SK-N-SH (cell line): ENCODE measurements at places on chromosomes 4 and X. TPM values are rescaled to one million over a fixed set of nuclear protein-coding genes. Genes with fewer than 3 reads are reported as not detected.

The GPC3 gene
- 0.86 and 1.4 TPM in 2 replicates for polyA plus RNA-seq

The OPHN1 gene
- polyA plus RNA-seq, result 1.3 and 1.7 TPM in 2 replicates

The SH2D1A gene
- not detected in 2 replicates for polyA plus RNA-seq

The AKAP4 gene
- not detected in 2 replicates for polyA plus RNA-seq

The MRPS18C gene
- polyA plus RNA-seq, result 19.7 and 22.2 TPM in 2 replicates

The PHEX gene
- polyA plus RNA-seq, result 0.35 and 0.41 TPM in 2 replicates

The SYTL5 gene
- polyA plus RNA-seq, result 0.74 and 0.84 TPM in 2 replicates

The LINC00632 gene
- polyA plus RNA-seq, result 0.31 and 1.2 TPM in 2 replicates

The RHOXF2 gene
- not detected in 2 replicates for polyA plus RNA-seq

The HS3ST1 gene
- not detected in 2 replicates for polyA plus RNA-seq

The VCX3A gene
- polyA plus RNA-seq, result not detected in 2 replicates

The KLF8 gene
- 0.15 and 0.16 TPM in 2 replicates for polyA plus RNA-seq

The PRR32 gene
- not detected in 2 replicates for polyA plus RNA-seq

DNA sequence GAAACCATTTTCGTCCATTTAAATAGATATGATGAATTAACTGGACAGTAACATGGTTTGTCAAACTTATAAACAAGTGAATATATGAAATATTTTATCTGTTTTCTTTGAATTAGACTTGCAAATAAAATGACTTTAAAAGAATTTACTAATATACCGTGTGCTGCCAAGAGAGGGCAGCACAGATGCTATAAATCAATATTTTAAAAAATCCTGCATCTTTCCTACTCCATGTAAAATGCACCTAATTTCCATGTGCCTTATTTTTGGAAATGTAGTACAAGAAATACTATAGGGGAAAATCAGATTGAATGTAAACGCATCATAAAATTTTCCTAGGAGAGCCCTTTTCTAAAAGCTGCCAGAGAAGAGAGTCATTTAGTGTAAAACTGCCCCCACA lies 62.2 kb downstream of the PRKX start:
- DNase-seq, result peak; percentile 38

GRCh38 chrX:51395810-51396728 lies 63.4 kb downstream of the NUDT10 start:
- DNase-seq, result peak; percentile 73

DNA sequence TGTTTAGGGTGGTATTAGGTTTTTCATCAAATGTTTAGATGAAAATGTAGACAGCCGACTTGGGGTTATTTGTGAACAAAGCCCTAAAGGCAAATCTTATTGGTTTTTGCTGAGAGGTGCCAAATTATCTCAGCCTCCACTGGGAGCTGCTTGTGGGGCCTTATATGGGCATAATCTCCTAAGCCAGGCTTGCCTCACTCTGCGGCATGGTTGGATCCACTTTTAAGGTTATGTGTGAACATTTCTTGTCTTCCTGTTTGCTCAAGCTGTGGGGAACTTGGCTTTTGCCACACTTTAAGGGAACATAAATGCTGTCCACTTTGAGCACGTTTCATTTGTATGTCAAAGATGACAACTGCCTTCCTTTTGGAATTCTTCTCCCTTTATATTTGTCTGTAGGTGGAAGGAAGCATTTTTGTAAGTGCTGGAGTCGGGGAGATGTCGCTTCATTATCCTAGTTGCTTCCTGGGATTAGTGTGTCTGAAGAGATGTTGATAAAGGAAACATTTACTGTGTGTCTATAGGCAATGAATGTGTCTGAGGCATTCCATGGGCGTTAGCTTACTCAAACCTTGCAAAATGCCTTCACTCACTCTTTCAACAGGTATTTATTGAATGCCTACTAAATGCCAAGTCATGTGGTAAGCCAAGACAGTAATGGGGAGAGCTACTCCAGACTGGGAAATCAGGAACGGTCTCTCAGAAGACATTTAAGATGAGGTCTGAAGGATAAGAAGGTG lies 78.3 kb downstream of the SLC9A6 start:
- DNase-seq, result no peak

DNA sequence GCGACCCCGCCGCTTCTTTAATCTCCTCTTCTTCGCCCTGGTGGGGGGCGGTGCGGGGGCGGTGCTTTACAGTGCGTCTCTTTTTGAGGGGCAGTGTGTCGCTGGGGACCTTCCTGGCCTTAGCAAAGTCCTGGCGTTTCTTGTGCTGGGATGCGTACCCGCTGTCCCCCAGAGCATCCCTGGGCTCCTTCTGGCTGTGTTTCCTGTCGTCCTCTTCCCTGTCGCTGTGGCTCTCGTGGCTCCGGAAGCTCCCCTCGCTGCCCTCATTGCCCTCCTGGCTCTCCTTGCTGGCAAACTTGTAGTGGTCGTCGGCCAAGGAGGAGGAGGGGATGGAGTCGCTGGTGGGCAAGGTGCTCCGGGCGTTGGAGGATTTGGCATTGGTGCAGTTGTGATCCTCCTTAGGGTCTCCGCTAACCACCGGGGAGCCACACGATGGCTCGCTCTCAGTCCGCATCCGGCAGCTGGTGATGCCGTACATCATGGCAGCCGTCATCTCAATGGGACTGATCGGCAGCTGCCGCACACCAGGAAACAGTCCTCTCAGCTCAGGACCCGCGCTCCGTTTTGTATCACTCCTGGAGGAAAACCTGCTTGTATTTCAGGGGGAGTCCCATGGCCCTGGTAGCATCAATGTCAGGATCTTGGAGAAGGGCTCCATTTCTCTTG lies 30.4 kb upstream of the TMSB15A start:
- peak; percentile 54 for DNase-seq

- no peak for DNase-seq
Measured at GRCh38 chr4:42492962-42493361, 95.7 kb downstream of the SHISA3 start.

DNA sequence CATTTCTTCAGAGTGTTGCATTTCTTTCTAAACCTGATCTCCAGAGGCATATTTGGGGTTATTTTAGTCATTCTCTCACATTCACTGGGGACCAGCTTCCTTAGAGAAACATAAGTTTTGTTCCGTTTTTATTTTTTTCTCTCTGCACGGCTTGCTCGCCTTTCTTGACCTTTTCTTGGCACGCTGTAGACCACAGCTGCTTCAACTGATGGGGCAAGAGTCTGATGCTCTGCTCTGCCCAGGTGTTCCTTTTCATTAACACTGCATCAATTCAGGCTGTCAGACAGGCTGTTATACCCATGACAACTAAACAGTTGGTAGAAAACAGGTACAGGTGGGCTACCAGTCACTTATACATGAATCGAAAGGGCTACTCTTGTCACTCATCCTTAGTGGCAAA lies 682.2 kb upstream of the DIAPH2 start:
- DNase-seq, result no peak

- DNase-seq, result no peak
Measured at GRCh38 chrX:5449323-5449722, 779.3 kb downstream of the NLGN4X start.

GRCh38 chr4:8284391-8284790 lies 14.8 kb downstream of the HTRA3 start:
- DNase-seq, result no peak

DNA sequence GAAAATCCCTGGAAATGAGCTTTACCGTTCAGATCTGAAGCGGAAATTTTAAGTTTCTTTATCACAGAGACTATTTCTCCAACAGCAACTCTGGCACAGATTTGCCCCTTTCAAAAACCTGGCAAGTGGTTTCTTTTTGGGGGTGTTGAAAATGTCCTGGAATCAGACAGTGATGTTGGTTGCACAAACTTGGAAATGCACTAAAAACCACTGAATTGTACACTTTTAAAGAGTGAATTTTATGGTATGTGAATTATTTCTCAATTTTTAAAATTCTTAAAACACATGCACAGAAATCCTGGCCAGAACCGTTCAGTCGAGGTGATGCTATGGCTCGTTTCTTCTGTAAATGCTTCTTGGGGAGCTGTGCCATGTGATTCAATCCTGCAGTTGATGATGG lies 121.2 kb upstream of the RBPJ start:
- DNase-seq, result no peak

- no peak for DNase-seq
Measured at GRCh38 chr4:1863297-1864033, 7.5 kb upstream of the LETM1 start.

- DNase-seq, result peak; percentile 55
Measured at GRCh38 chr4:147984065-147984777, 252.3 kb downstream of the ARHGAP10 start.

DNA sequence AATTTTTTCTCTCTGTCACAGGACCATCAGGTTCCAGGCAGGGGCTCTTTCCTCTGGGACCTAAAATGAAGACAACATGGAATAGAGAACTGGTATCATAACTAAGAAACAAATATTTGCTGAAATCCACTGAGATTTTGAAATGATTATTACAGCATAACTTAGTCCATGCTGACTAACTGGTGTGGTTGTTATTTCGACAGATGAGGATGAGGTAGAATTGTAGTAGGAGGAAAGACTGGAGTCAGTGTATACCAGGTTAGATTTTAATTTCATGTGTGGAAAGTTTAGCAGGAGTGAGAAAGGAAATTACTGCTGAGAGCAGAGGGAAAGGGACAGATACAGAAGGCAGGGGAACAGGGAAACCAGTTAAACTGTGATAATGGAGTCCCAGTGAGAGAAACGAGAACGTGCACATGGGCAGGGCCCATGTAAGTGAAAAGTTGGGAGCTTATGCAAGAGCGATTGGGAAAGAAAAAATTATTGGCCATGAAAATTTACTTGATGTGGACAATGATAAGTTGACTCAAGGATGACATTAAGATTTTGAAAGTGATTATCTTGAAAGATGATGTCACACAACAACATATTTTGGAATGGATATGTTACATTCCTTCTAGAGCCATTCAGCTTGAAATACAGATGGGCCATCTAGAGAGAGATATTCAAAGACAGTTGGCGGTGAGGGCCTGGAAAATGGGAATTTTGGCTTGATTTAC lies 98.7 kb upstream of the DDIT4L start:
- DNase-seq, result no peak

GRCh38 chrX:10755439-10756334 lies 135.3 kb upstream of the MID1 start:
- no peak for DNase-seq

DNA sequence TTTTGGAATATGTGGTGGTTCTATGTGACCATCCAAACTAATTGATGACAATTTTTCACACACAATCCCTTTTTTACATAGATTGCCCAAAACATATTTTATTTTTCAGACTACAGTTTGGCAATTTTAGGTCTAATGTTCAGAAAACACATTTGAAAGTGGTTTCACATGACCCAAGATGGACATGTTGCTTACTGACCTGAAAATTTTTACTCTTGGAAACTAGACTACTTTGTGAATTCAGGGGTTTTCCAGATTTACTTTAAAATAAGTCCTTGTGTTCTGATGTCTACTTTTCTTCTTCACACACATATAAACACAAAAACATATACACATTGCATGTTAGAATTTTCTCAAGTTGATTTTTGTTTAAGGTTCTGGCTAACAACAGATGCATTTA lies 79.5 kb downstream of the HMGB2 start:
- no peak for DNase-seq

DNA sequence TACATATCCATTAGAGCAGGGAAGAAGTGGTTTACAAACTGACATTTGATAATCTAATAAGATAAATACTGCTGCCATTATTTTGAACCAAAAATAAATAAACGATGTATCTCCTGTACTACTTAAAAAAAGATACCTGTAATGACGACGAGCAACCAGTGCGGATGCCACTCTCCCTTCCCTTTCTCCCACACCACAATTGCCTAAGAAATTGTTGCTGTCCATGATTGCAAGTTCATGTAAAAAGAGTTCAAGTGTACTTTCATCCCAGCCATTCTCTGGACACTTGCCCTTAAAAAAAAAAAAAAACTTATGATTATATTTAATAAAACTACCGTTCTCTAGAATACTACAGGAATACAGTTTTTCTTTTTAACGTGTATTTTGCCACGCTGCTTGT lies 1.4 kb downstream of the SEPSECS start:
- DNase-seq, result no peak

GRCh38 chrX:21933077-21933476 lies 7.4 kb upstream of the SMS start:
- DNase-seq, result no peak

DNA sequence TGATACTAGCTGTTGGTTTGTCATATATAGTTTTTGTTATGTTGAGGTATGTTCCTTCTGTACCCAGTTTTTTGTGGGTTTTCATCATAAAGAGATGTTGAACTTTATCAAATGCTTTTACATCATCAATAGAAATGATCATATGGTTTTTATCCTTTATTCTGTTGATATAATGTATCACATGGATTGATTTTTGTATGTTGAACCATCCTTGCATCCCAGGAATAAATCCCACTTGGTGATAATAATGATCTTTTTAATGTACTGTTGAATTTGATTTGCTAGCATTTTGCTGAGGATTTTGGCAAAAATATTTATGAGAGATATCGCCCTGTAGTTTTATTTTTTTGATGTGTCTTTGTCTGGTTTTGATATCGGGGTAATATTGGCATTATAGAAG lies 22.5 kb upstream of the NAA11 start:
- DNase-seq, result no peak

DNA sequence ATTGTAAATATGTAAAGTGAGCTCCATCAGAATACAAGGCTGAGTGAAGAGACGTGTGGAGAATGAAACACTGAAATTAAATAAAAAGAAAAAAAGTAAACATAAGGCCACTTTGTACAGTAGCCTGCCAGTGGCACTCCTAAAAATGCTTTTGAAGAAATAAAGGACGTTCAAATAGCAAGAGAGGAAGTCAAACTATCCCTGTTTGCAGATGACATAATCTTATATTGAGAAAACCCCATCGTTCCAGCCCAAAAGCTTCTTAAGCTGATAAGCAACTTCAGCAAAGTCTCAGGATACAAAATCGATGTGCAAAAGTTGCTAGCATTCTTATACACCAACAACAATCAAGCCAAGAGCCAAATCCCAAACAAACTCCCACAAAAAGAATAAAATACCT lies 24.2 kb downstream of the RASSF6 start:
- DNase-seq, result no peak

- DNase-seq, result no peak
Measured at GRCh38 chr4:23889391-23889790, 456 bp downstream of the PPARGC1A start.

DNA sequence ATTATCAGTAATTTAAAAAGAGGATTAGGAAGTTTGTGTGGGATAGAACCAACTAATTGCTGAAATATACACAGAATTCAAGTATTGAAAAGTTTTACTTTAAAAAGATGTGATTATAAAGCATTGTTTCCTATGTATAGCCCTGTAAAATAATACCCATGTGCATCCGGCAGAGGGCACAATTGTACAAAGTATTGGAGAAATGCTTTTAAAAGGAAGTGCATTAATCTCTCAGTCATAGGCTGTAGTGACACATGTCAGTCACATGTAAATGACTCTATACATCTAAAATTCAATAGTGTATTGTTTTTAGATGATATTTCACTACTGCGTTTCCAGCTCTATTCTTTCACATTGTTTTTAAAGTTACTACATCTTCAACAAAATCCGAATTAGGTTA lies 9.7 kb upstream of the GEMIN8 start:
- DNase-seq, result peak; percentile 49

DNA sequence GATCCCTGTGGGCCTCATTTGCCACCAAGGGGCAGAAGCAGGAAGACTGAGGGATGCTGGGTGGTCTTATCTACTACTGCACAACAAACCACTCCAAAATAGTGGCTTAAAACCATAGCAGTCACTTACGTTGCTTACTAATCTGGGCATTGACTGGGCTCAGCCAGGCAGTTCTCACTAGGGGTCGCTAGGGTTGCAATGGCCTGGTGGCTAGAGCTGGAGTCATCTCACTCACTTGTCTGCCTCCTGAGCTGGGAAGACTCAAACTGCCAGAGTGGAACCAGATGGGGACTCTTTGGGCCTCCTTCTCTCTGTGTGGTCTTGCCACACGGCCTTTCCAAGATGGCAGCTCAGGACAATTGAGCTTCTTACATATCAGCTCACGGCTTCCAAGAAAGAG lies 216.3 kb upstream of the BCOR start:
- DNase-seq, result no peak
